ENCODE measurements at places on chromosomes 2 and 18.

- peak; percentile 73 for DNase-seq
Measured at GRCh38 chr2:9310377-9310776, 103.8 kb downstream of the ASAP2 start.

GRCh38 chr2:126753501-126754212, 97.7 kb downstream of the GYPC start:
- no peak for DNase-seq

- no peak for DNase-seq
Measured at GRCh38 chr18:12777500-12777944, 74.7 kb downstream of the PSMG2 start.

DNA sequence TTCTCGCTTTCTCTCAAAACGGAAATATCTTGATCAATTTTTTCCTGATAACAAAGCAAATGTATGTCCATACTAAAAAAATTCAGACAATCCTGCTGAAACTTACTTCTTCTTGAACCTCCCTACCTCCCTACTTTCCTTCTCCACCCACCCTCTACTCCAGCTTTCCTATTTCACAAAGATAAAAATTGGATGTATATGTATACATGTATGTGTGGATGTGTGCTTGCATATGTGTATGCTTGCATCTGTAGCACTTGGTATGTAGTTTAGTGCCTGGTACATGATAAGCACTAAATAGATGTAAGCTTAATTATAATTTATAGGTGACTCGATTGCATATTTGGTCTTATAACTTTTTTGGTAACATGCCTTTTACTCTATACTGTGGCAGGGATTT, 167.5 kb upstream of the ITGA4 start:
- no peak for DNase-seq

- no peak for DNase-seq
Measured at GRCh38 chr18:78913395-78913794, 66.2 kb upstream of the SALL3 start.

- DNase-seq: peak; percentile 25
Measured at GRCh38 chr2:159879051-159879604, 81.1 kb upstream of the CD302 start.

DNA sequence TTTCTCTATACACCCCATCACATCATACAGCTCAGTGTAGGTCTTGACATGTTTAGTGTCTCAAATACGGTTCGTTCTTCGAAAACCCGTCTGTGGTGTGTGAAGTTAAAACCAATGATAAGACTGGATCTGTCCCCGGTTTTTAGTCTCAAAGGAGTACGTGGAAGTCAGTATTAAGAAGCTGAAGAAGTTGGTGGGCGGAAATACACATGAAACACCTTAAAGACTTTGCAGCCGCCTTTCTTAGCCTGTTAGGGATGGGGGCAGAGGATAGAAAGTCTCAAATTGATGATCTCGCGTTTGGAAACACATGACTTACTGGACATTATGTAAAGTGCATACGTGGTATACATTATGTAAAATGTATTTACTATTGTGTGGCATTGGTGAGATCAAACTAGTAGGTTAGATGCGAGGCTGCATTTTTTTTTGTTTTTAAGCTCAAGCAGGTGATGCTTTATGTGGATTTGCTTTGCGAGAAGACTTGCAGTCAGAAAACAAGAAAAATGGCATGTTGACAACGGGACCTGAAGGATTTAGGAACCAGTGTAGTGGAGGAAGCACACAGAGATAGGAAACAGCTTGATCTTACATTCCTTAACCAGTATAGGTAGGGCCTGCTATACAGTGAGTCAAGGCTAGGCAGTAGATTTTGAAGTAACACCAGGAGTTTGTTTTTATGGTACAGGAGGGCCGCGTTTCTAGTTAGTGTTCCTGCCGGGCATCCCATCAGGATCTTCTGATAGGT, 1.2 kb downstream of the CNOT11 start:
- DNase-seq: no peak

DNA sequence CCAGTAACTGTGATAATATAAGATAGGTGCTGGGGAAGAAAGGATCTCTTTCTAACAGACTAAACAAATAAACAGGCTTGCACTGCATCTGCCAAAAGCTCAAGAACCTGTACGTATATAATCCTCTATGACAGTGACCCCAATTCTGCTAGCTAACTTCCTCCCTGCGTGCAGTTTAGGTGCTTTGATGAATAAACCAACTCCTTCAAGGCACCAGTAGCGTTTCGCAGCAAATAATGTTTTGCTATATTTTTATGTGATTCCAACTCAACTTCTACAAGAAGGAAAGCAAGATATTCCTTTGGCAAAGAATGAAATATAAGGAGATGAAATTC, 135.5 kb upstream of the CHAC2 start:
- DNase-seq: no peak

- DNase-seq: no peak
Measured at GRCh38 chr2:232377841-232378734, 463 bp upstream of the ALPP start.

DNA sequence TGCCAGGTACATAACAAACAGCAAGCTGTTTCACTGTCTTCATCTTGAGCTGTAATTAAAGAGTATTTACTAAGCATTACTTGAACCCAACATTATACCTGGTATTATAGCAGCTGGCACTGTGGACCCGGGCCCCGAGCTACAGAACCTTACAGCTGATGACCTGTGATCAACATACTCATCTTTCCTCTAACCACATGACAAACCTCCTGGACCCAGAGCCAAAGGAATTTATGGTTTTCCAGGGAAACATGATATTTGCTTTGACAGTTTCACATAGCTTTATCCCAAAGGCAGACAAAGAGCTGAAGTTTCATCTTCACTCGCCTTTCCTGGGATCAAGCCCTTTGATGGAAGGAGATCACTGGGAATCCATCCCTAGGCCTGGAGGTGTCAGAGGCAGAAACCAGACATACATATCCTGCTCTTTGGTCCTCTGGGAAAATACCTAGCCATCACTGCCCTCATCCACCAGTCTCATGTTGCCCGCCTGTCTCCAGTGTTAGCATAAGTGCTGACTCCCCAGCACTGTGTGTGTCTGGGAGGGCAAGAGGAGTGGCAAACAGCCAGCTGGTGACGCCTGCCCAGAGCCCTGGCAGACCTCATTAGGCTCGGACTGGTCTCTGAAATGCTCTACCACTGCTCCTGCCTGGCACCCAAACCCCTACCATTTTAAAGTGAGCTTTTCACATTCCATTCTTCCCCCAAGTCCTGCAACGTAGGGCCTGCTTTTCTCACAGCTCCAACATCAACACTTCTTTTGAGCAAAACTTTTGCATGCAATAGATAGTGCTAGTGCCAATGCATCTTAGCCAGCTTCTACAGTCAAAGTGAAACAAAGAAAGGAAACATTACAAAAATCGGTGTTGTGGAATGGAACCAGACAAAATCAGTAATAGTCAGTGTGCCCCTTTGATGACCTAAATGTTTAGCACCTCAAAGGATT, 138.8 kb upstream of the CTAGE1 start:
- DNase-seq: peak; percentile 37

GRCh38 chr2:182113334-182113733, 127.7 kb downstream of the PPP1R1C start:
- no peak for DNase-seq

DNA sequence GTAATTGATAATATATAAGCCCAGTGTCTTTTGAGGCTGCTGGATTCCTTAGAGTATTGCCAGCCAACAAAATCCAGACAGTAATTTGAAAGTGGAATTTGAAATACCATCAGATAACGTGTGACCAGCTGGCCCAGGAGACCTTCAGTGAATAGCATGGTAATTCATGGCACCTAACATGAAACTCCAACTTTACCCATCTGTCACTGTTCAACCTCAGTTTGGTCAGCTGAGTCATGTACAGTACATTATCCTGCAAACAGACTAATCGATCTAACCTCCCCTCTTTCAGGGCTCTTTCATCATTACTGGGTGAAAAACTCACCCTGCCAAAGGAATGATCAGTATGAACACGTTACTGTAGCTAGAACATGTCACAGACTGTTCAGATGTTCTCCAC, 230.6 kb downstream of the DOK6 start:
- DNase-seq: peak; percentile 20

- DNase-seq: no peak
Measured at GRCh38 chr2:74457129-74457548, 1.1 kb upstream of the WBP1 start.

GRCh38 chr2:41498781-41499180, 549.0 kb upstream of the PKDCC start:
- no peak for DNase-seq

DNA sequence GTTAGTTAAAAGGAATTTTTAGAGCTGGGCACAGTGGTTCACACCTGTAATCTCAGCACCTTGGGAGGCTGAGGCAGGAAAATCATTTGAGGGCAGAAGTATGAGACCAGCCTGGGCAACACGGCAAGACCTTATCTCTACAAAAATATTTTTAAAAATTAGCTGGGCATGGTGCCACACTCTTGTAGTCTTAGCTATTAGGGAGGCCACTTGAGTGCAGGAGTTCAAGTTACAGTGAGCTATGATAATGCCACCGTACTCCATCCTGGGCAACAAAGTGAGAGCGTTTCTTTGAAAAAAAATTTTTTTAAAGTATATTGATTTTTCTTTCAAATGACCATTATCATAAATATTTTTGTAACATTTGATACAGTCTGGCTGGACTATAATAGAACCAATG, 93.6 kb upstream of the FAM117B start:
- DNase-seq: no peak

- DNase-seq: peak; percentile 20
Measured at GRCh38 chr18:13703899-13704298, 22.5 kb downstream of the FAM210A start.

DNA sequence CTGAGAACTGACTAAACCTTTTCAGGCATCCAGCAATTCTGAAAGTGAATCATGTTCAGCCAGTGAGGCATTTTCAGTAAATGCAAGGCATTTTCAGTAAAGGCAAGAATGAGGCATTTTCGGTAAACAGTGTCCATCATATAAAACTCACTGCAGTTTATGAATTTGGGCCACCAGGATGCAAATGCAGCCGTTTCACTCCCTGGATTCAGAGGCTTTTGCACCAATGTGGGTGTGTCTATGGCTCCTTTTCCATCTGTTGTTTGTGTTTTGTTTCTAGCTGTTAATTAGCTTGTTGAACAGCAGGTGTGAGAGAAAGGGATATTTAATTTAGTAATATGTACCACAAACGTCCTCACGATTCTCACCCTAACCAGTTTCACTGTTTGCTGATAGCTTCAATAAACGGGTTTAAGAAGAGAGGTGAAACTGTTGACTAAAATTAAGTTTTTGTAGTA, 116.3 kb upstream of the PGAP1 start:
- no peak for DNase-seq

DNA sequence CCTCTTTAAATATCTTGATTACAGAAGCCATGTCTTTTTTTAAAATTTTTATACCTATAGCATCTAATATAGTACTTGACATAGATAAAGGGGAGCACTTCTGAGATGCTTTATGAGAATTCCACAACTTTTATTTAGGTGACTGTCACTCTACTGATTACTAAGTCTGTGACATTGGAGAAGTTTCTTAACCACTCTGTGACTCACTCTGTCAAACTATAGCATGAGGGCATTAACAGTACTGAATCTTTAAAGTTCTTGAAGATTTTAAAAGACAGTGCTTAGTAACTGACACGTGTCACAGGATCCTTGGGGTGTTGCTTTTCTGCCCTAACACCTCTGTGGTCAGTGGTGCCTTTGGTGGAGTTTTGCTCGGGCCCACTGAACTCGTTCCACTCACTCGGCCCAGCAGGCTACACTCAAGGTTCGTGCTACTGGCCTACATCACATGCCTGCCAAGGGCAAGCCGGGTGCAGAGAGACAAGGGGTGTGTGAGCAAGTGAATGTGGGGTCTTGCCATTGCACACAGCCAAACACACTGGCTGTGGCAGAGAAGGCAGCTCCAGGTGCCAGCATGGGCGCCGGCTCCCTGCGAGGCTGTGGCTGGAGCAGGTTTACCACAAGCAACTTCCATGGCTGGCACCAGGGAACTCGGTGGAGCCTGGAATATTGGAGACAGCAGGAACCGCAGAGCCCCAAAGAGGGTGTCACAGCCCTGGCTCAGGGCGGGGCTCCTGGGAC, 734.0 kb upstream of the CDH7 start:
- DNase-seq: no peak

DNA sequence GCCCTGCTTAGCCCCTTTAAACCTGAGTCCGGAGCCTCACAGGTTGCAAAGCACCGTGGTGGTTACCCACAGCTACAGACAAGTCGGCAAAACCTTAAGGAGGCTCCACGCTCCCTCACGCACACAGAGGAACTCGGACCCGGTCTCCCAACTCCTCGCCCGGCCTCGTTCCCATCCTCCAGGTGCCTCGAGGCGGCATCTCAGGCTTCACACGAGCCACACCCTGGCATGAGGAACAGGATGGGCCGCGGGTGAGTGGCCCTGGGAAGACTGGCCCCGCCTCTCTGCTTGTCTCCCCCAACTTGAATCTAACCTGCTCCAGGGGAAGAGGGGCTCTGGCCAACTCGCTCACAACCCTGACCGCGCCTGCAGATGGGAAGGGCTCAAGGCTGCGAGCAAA, 97.4 kb downstream of the EIPR1 start:
- no peak for DNase-seq

DNA sequence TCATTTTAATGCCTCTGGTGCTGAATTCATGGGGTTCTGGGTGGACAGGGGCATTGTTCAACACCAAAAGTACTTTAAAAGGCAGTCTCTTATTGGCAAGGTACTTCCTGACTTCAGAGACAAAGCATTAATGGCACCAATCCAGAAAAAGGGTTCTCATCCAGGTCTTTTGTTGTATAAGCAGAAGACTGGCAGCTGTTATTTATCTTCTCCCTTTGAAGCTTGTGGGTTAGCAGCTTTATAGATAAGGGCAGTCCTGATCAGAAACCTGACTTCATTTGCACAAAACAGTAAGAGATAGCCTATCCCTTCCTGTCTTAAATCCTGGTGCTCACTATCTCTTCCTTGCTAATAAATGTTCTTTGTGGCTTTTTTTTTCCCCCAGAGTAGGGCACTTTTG, 68.8 kb downstream of the VPS54 start:
- no peak for DNase-seq

DNA sequence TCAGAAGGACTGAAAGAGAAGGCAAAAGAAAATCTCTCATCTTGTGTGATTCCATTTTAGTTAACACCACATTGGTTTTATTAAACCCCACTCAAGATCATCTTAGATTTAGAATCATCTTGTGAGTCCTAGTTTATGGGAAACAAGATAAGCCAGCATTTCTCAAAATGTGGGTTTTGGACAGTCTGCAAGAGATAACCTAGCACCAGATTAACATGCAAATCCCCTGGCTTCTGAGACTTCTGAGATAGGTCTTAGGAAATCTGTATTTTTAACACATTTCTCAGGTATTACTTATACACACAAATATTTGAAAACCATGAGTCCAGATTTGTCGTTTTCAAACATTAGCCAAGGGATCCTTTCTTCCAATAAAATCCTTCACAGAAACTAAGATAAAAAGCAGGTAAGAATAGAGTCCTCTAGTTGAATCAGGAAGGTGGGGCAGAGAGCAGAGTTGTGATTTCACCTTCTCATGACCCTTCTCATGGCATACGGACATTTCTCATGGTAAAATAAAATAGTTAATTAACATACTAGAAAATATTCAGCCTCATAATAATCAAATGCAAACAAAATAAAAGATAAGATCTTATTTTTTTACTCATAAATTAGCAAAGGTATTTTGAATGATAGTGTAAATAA, 287.2 kb upstream of the FN1 start:
- DNase-seq: no peak

All from fibroblast of skin of right quadriceps (primary cell).